ENCODE measurements at places on chromosomes 7 and 10.

DNA sequence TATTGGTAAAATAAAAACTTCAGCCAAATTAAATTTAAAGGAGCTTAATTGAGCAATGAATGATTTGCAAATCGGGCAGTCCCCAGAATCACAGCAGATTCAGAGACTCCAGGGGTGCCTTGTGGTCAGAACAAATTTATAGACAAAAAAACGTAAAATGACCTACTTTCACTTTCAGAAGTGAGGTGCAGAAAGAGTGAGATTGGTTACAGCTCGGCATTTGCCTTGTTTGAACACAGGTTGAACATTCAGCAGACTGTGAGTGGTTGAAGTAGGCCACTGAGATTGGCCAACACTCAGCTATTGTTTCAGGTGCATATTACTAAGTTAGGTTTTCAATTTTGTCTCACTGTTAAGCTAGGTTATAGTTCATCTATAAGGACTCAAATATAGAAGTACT lies 153.4 kb downstream of the BICC1 start:
- no peak overlapping the region for H3K4me3 ChIP-seq
- no peak overlapping the region for H3K27ac ChIP-seq
- H3K36me3 ChIP-seq, result no peaks in the 10 kb centered on the region
- DNase-seq, result no peak

DNA sequence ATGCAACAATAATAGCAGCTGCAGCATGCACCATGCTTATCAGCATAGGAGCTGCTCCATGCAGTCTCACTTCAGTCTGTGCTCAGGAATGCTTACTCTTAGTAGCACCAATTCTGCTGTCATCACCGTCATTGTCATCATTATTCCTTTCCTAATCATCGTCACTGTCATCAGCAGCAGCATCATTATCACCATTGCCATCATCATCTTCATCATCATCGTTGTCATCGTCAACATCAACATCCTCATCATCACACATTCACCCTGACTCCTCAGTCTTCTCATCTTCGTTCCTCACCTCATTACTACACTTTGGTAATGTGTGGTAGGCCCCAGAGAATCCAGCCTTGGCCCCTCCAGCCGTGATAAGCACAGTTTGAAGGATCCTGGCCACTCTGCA lies 545.0 kb downstream of the TNS3 start:
- H3K4me3 ChIP-seq, result no peak overlapping the region
- no peak for DNase-seq
- H3K4me1 ChIP-seq, result no peaks in the 10 kb centered on the region
- H3K27ac ChIP-seq, result no peak overlapping the region
- no peaks in the 10 kb centered on the region for H3K27me3 ChIP-seq
- H3K36me3 ChIP-seq, result no peaks in the 10 kb centered on the region

DNA sequence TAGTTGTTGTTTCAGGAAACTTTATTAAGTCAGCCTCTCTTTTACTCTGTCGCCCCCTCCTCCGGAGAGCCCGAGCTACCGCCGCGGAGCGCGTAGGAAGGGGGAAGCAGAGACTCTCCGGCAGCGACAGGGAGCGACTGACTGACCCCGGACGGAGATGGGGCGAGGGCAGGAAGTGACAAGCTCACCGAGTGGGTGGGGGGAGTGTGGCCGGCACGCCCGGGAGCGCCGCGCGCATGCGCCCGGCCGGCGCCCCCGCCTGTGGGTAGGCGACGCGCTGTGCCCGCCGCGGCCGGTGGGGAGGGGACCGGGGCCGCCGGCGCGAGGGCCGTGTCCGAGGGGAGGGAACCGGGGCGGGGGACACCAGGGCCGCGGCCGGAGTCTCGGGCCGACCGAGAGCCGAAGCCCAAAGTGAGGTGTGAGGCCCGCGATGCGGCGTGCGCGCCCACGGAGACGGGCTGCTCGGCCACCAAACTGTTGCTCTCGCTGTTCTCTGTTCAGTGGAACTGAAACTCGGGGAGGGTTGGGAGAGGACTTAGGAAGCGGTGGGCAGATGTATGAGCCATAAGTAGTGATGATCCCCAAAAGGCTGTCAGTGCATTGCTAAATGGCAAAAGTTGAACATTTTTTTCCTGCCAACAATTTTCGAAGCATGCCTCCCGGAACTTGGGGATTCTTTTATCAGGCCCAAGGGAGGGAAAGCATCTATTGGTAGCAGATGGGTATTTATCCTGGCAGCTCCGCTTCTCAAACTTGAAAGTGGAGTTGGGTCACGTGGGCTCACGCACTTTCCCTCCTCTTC lies at the start of gene ZNF800:
TSS of gene ZNF800 (minus strand) at position 143 of the 802 bp plus-strand sequence. CDS start 1,151 bp downstream, outside the sequence.
- H3K36me3 ChIP-seq, result peaks cover 28% of the 10 kb centered on the region
- H3K4me3 ChIP-seq, result peak within 1 kb of the TSS; percentile 89
- peaks cover 22% of the 10 kb centered on the region for H3K4me1 ChIP-seq
- H3K27me3 ChIP-seq, result no peaks in the 10 kb centered on the region
- DNase-seq, result peak; percentile 98

DNA sequence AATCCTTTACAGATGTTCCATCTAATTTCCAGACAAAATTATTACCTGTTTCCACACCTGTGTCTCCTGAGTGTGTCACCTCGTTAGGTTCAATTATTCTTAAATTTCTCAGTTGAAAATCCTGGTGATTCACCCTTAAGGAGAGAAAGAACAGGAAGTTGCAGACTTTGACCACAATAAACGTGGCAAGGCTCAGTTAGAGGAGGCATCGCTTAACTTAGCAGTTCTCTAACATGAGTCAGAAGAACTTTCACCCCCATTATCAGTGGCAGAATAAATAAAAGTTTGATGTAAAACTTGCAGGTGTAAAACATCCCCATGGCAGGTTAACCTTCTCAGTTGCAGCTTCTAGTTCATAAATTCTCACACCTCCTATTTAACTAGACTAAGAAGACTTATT lies 8.3 kb downstream of the XPNPEP1 start:
- H3K36me3 ChIP-seq, result no peaks in the 10 kb centered on the region
- no peak overlapping the region for H3K4me3 ChIP-seq
- DNase-seq, result no peak
- H3K27me3 ChIP-seq, result no peaks in the 10 kb centered on the region

- no peaks in the 10 kb centered on the region for H3K27me3 ChIP-seq
- DNase-seq, result no peak
- no peak overlapping the region for H3K4me3 ChIP-seq
- H3K36me3 ChIP-seq, result no peaks in the 10 kb centered on the region
These were observed 32.5 kb downstream of the MAP3K8 start for GRCh38 chr10:30466445-30466844.

GRCh38 chr7:51033727-51034520 lies 251.2 kb upstream of the GRB10 start:
- no peaks in the 10 kb centered on the region for H3K4me1 ChIP-seq
- no peak for DNase-seq
- no peak overlapping the region for H3K4me3 ChIP-seq
- H3K27ac ChIP-seq, result no peak overlapping the region

- no peak for DNase-seq
- H3K27ac ChIP-seq, result no peak overlapping the region
- no peaks in the 10 kb centered on the region for H3K27me3 ChIP-seq
- no peak overlapping the region for H3K4me3 ChIP-seq
These were observed 49.3 kb downstream of the TPK1 start for GRCh38 chr7:144786522-144786921.

DNA sequence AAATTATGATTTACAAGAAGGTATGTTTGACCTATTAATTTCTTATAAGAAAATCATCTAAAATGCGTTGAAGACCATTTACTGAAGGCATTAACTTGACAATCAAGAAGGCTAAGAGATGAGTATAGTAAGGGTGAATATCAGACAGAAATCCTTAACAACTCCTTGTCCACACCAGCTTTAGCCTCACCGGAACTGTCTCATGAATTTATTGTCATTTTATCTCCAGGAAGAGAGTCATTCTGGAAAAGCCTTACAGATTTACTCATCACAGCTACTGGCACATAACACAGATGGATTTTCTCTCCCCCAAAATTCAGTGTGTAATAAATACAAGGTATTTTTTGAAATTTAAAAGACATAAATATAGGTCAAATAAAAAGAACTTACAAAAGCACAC lies 129.4 kb upstream of the LSM8 start:
- no peak overlapping the region for H3K27ac ChIP-seq
- H3K36me3 ChIP-seq, result no peaks in the 10 kb centered on the region
- no peak overlapping the region for H3K4me3 ChIP-seq

DNA sequence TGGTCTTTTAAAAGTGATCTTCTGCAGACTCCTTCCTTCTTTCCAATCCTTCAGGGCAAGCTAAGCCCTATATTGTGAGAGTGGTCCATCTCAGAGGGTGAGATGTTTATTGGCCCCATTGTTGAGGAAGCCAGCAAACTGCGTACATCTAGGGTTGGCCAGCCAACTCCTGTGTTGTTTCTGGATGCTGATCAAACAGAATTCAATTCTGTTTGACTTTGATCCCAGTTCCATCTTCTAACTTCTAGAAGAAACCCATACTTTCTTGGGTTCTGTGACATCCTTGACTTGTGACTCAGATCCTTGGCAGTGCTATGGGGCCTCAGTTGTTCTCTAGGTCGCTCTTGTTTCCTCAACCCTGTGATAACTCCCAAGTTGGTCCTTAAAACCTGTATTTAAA lies 116.2 kb downstream of the LSMEM1 start:
- no peak for DNase-seq
- no peak overlapping the region for H3K4me3 ChIP-seq
- no peaks in the 10 kb centered on the region for H3K36me3 ChIP-seq
- no peaks in the 10 kb centered on the region for H3K4me1 ChIP-seq
- no peak overlapping the region for H3K27ac ChIP-seq

DNA sequence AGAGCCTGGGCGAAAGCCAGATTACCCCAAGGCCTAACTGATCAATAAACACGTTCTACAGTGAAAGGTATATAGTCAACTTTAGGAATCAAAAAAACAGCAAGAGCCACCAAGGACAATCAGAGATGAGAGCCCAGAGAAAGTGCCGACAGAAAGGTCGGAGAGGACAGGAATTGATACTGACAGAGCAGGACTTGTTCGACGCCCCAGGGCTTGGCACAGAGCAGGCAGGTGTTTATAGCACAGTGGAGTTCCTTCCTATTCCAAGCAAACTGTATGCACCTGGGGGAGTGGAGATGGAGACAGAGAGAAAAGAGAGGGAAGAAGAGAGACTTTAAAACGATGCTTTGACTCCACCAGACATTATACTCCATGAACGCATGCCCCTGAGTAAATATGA lies 39.5 kb downstream of the PPP1R3C start:
- no peaks in the 10 kb centered on the region for H3K36me3 ChIP-seq
- peaks cover 3% of the 10 kb centered on the region for H3K27me3 ChIP-seq
- no peak overlapping the region for H3K4me3 ChIP-seq
- DNase-seq, result no peak

GRCh38 chr7:1569016-1569415 lies 816 bp downstream of the PSMG3 start:
- peak overlapping the region; percentile 95 for H3K27ac ChIP-seq
- DNase-seq, result no peak
- H3K27me3 ChIP-seq, result no peaks in the 10 kb centered on the region
- H3K4me1 ChIP-seq, result peaks cover 41% of the 10 kb centered on the region
- H3K36me3 ChIP-seq, result peaks cover 24% of the 10 kb centered on the region

GRCh38 chr7:98133181-98133580 lies 26.5 kb downstream of the LMTK2 start:
- peak overlapping the region; percentile 74 for H3K27ac ChIP-seq
- no peak for DNase-seq
- H3K4me3 ChIP-seq, result no peak overlapping the region
- H3K27me3 ChIP-seq, result no peaks in the 10 kb centered on the region
- H3K36me3 ChIP-seq, result peaks cover 9% of the 10 kb centered on the region

DNA sequence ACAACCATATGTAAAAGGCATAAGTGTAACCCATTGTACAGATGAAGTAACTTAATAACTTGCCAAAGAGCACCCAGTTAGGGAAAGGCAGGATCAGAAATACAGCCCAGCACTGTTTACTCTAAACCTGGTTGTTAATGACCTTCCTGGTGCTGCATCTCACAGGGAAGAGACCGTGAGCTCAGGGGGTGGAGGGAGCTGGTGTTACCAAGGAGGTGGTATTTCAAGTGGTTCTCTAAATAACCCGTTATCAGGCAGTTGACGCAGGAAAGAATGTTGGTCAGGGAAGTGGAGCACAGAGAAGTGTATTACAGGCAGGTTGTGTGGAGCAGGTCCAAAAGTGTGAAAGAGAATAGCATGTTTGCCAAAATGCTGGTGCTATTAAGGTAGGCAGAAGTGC lies 4.4 kb upstream of the ST7 start:
- no peak overlapping the region for H3K4me3 ChIP-seq
- DNase-seq, result no peak
- H3K27ac ChIP-seq, result no peak overlapping the region
- H3K36me3 ChIP-seq, result no peaks in the 10 kb centered on the region
- no peaks in the 10 kb centered on the region for H3K27me3 ChIP-seq

DNA sequence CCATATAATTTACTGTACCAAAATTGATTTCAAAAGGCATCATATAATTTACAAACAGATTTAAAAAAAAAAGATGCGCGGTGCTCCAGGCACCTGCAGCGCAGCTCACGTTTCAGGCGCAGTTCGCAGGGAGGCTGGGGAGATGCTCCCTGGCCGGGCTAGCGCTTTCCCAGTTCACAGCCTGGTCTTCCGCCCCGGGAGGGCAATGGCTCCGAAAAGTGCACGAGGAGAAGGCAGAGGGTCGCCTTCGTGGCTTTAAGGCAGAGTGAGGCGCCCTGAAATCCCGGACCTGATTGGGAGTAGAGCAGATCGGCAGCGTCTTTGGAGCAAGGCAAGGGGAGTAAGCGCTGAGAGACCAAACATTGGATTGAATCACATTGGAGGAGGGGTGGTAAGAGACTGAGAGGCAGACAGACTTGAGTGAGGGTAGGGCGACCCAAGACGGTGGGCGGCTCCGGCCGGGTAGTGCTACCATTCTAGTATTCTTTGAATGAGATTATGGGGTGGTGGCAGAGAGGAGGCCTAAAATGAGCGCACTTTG lies 1.5 kb downstream of the NEUROG3 start:
- H3K27ac ChIP-seq, result no peak overlapping the region
- no peaks in the 10 kb centered on the region for H3K36me3 ChIP-seq
- peaks cover 85% of the 10 kb centered on the region for H3K27me3 ChIP-seq
- H3K4me1 ChIP-seq, result peaks cover 25% of the 10 kb centered on the region

DNA sequence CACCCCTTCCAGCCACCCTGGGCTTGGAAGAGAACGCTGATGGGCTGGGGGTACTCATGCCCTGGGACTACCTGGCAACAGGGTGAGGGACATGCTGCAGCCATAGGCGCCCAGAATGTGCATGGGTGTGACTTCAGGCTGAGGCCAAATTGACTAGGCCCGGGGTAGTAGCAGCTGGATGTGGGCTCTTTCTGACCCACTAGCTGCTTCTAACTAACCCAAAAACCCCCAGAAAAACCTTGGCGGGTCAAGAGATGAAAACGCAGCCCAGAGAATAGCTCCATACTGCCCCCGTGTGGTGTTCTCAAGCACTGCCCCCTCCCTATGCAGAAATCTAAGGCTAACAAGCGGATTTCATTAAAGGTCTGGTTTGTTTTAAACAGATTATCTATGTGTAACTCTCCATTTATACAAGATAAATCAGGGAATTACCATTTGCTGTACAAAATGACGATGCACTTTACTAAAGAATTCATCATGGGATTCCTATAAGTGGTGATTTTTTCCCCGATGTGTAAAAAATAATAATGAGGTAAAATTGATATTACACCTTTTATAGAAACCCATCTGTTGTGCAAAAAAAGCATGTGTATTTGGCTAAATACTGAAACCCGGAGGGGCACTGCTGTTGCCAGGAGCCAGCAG lies 4.2 kb downstream of the SMARCD3 start:
- H3K36me3 ChIP-seq, result peaks cover 10% of the 10 kb centered on the region
- H3K4me3 ChIP-seq, result peak overlapping the region; percentile 70
- no peak overlapping the region for H3K27ac ChIP-seq
- peaks cover 45% of the 10 kb centered on the region for H3K4me1 ChIP-seq
- no peaks in the 10 kb centered on the region for H3K27me3 ChIP-seq
